ENCODE measurements at places on chromosomes 6 and 20.

DNA sequence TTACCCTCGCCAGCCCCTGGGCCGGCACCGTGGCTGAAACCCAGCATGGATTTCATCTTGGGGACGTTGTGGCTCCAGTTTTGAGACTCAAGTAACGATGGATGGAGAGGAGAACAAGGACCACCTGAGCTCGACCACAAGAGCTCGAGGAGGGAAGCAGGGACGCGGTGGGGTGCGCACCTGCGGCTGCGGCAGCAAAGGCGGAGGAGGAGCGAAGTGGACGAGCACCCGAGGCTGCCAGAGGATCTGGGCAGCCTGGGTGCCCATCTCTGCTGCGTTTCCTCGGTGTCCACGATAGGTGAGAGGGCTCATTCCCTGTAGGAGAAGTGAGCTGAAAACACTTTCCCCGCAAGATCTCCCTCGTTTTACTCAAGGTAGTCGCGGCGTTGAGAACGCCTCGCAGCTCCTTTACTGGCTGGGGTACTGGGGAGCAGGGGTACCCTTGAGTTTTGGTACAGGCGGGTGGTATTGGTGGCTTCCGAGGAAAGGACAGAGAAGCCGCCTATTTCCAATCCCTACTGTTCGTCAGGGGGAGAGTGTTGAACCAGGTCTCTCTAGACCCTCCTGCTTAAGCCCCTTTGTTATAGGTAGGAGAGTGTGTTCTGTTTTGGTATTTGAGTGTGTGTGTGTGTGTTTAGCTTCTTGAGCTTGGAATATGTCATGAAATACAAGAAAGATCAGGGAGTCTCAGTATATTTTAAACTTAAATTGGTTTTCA lies 137.7 kb downstream of the TRIM27 start:
- no peaks in the 10 kb centered on the region for H3K4me1 ChIP-seq
- no peak overlapping the region for H3K27ac ChIP-seq
- H3K27me3 ChIP-seq: peaks cover 72% of the 10 kb centered on the region
- H3K36me3 ChIP-seq: no peaks in the 10 kb centered on the region
- no peak for DNase-seq

DNA sequence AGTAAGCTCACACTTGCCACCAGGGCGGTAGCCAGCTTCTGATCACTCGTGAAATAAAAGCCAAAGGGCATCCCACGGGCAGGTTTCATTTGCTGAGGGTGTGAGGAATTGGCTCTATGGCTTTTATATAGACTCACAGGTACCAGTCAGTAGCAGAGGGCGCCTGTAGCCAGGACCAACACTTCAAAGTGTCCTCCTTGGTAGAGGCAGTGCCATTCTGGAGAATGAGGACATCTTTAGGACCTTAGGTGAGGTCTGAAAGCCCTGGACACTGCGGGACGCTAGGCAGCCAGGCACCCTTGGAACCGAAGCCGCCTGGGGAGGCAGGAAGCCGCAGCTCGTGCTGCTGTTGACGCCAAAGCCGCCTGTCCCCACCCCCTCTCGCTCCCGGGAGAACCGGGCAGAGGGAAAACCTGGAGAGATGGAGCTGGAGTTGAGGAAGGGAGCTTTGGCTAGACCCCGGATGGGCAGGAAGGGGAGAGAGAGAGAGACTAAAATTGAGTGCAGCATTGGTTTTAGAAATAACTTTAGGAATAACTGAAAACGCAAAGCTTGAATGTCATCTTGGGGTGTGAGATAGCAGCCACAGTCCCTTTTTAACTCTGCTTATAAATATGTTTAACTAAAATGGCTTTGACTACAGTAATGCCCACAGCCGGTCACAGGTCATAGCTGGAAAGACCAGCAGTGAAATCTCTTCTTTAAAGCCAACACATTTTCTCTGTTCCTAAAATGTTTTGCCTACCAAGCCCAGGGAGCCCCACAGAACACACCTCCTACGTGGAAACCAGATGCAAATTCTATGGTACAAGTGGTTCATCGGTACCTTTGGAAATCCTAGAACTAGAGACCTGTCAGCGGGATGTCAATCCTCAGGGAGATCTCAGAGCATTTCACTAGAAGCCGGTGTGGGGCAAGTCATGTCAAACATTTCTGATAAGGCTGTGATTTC lies 128.5 kb upstream of the CDYL start:
- no peaks in the 10 kb centered on the region for H3K27me3 ChIP-seq
- H3K4me1 ChIP-seq: peaks cover 3% of the 10 kb centered on the region
- peak overlapping the region; percentile 70 for H3K4me3 ChIP-seq

- peak overlapping the region; percentile 92 for H3K27ac ChIP-seq
- H3K36me3 ChIP-seq: no peaks in the 10 kb centered on the region
- H3K4me3 ChIP-seq: no peak overlapping the region
- H3K4me1 ChIP-seq: peaks cover 4% of the 10 kb centered on the region
- DNase-seq: no peak
Observed at GRCh38 chr6:26472549-26473290, 15.0 kb downstream of the BTN2A1 start.

- H3K27me3 ChIP-seq: no peaks in the 10 kb centered on the region
- no peak overlapping the region for H3K4me3 ChIP-seq
- no peaks in the 10 kb centered on the region for H3K4me1 ChIP-seq
- peak; percentile 49 for DNase-seq
- H3K36me3 ChIP-seq: no peaks in the 10 kb centered on the region
- no peak overlapping the region for H3K27ac ChIP-seq
Observed at GRCh38 chr6:39388606-39389483, 66.3 kb upstream of the KCNK16 start.

DNA sequence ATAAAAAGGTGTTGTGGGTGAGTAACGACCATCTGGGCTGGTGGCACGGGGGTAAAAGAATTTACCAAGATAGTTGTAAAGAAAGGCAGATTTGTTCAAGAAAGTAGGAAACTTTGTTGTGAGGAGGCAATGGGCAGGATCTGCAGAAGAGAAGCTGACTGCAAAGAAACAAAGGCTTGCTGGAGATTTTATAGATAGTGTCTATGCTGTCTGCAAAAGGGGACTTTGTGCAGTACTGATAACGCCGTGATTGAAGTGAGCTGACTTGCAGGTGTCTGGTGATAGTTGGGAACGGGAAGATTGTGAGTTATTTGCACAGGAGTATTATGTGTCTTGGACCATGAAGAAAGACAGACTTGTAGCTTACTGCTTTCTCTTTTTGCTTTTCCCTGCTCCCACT lies 36.8 kb upstream of the GSTA3 start:
- no peak overlapping the region for H3K4me3 ChIP-seq
- H3K4me1 ChIP-seq: no peaks in the 10 kb centered on the region
- H3K27ac ChIP-seq: no peak overlapping the region
- H3K27me3 ChIP-seq: no peaks in the 10 kb centered on the region

- H3K4me3 ChIP-seq: peak overlapping the region; percentile 44
- no peak for DNase-seq
- H3K4me1 ChIP-seq: no peaks in the 10 kb centered on the region
- peaks cover 16% of the 10 kb centered on the region for H3K27me3 ChIP-seq
- H3K36me3 ChIP-seq: no peaks in the 10 kb centered on the region
Observed at GRCh38 chr20:25863536-25864325, 167.1 kb upstream of the ZNF337 start.

- H3K27me3 ChIP-seq: no peaks in the 10 kb centered on the region
- no peaks in the 10 kb centered on the region for H3K36me3 ChIP-seq
- no peaks in the 10 kb centered on the region for H3K4me1 ChIP-seq
- no peak overlapping the region for H3K4me3 ChIP-seq
- no peak for DNase-seq
- no peak overlapping the region for H3K27ac ChIP-seq
Observed at GRCh38 chr6:161544801-161545480, 271.1 kb upstream of the AGPAT4 start.

- no peaks in the 10 kb centered on the region for H3K27me3 ChIP-seq
- no peak overlapping the region for H3K27ac ChIP-seq
- H3K36me3 ChIP-seq: peaks cover 10% of the 10 kb centered on the region
- no peaks in the 10 kb centered on the region for H3K4me1 ChIP-seq
Observed at GRCh38 chr6:41122373-41122772, 31.8 kb downstream of the TREML1 start.

DNA sequence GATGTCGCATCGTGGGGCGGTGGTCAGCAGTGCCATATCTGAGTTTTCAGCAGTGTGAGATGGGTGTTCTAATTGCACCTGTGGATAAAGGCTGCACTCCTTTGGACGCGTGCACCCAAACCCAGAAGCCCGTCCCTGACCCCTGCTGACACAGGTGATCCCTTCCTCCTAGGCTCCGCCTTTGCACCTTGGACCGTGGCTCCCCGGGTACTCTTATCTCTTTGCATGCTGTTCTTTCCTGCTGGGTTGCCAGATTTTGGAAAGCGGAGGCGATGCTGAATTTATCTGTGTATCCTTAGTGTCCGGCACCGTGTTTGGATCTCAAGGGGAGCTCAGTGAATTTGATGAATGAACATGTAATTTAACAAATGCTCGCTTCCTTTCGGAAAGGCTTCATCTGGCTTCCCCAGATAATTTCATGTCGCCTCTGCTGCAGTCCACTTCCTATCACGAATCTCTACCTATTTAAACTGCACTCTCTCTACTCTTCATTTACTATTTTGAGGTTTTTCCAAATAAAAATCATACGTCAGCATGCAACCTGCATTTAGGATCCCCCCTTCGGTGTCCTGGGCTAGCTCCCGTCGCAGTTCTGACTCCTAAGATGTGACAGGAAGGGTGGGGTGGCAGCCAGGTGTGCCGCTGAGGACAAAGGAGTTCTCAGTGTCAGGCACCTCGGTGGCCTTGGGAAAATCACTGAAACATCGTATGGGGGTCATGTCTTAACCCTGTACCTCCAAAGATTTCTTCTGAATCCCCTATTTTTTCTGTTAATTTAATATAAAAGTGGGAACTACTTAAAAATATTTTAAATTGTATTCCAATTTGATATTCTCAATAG lies 753 bp upstream of the PERP start:
- H3K4me1 ChIP-seq: no peaks in the 10 kb centered on the region
- H3K4me3 ChIP-seq: peak overlapping the region; percentile 72
- no peak for DNase-seq
- no peaks in the 10 kb centered on the region for H3K36me3 ChIP-seq

GRCh38 chr6:150214310-150214709 lies 71.5 kb downstream of the PPP1R14C start:
- H3K36me3 ChIP-seq: no peaks in the 10 kb centered on the region
- H3K4me3 ChIP-seq: no peak overlapping the region
- no peak overlapping the region for H3K27ac ChIP-seq
- DNase-seq: no peak

DNA sequence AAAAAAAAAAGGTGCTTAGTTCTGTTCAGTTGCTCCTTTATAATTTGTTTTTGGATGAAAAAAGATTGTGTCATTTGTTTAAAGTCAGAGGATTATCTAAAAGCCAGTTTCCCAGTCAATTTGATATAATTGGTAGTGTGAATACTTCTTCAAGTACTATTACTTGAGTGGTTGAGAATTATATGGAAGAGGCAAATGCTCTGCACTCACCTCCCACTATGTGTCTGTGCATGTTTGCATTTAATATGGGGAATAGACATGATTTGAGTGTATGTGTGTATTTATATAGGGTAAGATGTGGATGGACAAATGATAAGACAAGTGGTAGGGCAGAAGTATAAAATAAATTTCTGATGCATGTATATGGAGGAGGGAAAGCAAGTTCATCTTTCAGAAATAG lies 15.8 kb downstream of the GJA1 start:
- no peak overlapping the region for H3K27ac ChIP-seq
- H3K4me1 ChIP-seq: no peaks in the 10 kb centered on the region
- no peaks in the 10 kb centered on the region for H3K36me3 ChIP-seq
- no peaks in the 10 kb centered on the region for H3K27me3 ChIP-seq

DNA sequence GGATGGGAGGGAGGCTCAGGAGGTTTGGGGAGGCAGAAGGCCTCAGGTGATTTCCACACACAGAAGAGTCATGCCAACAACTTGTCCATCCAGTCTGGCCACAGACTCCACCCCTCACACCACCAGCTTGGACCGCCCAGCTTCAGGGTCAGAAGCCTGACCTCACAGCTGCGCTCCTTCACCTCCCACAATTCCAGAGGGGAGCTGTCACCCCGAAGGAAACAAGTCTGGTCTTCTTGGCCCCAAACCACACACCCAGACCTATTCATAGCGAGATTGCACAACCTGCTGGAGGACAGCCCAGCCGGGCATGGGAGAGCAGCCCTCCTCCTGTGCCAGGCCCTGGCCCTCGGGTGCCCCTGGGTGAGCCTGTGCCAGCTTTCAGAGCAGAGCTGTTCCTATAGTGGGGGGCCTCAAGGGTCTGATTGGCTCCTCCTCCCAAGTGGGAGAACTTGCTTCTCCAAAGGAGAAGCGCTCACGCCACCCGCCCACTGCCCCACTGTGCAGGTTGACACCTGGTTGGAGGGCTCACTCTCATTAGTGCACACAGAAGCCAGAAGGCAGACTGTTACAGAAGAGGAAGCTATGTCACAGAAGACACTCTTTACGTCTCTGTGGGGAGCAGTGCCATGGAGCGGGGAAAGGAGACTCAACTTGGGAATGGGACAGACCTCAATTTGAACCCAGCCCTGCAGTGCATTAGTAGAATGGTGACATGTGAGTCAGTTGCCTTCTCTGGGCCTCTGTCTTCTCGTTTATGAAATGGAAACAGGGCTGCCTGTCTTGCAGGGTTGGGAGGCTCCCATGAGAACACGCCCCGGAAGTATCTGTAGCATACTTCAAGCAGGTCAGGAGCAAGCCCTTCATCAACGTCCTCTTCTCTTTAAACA lies 128.8 kb downstream of the FOXO3 start:
- peak overlapping the region; percentile 57 for H3K27ac ChIP-seq
- H3K4me1 ChIP-seq: peaks cover 5% of the 10 kb centered on the region
- H3K4me3 ChIP-seq: no peak overlapping the region
- DNase-seq: no peak

- no peaks in the 10 kb centered on the region for H3K4me1 ChIP-seq
- H3K27ac ChIP-seq: no peak overlapping the region
- no peaks in the 10 kb centered on the region for H3K36me3 ChIP-seq
- peak; percentile 25 for DNase-seq
Observed at GRCh38 chr6:170480050-170480692, 72.9 kb downstream of the PSMB1 start.

DNA sequence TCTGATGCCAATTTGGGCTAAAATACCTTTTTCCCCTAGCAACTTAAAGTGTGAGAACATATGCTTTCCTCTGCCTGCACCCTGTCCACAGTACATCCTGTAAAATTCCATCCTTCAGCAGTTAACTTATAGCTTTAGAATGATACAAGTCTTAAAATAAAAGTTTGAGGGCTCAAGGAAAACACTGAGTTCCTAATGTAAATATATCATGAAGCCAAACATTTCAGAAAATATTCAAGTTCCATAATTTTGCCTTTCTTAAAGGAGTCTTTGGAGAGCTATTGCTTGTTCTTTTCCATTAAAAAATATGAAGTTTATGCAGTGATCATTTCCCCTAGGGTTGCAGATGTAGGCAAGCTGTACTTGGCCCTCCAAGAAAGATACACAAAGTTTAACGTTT lies 303.8 kb downstream of the COL12A1 start:
- H3K4me3 ChIP-seq: no peak overlapping the region
- H3K27ac ChIP-seq: no peak overlapping the region
- H3K27me3 ChIP-seq: no peaks in the 10 kb centered on the region
- no peaks in the 10 kb centered on the region for H3K36me3 ChIP-seq
- DNase-seq: no peak
- no peaks in the 10 kb centered on the region for H3K4me1 ChIP-seq

- H3K4me1 ChIP-seq: no peaks in the 10 kb centered on the region
- H3K4me3 ChIP-seq: no peak overlapping the region
- H3K36me3 ChIP-seq: peaks cover 54% of the 10 kb centered on the region
- H3K27me3 ChIP-seq: no peaks in the 10 kb centered on the region
- no peak overlapping the region for H3K27ac ChIP-seq
Observed at GRCh38 chr20:62887152-62887859, 25.7 kb upstream of the TCFL5 start.
